GM12864 (cell line): ENCODE measurements at places on chromosomes 12 and 14.

DNA sequence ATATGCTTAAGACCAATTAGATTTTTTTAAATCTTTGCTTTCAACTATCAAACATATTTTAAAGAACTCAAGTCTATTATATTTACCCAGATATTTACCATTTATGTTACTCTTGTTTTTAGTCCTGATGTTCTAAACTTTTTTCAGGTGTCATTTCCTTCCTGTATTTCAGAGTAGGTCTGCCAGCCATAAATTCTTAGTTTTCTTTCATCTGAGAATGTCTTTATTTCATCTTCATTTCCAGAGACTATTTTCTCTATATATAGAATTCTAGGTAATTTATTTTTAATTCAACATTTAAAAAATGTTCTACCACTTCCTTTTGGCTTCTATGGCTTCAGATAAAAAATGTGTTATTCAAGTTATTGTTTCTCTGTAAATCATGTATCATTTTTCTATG is 218.2 kb upstream of the AMIGO2 start:
- DNase-seq = no peak

DNA sequence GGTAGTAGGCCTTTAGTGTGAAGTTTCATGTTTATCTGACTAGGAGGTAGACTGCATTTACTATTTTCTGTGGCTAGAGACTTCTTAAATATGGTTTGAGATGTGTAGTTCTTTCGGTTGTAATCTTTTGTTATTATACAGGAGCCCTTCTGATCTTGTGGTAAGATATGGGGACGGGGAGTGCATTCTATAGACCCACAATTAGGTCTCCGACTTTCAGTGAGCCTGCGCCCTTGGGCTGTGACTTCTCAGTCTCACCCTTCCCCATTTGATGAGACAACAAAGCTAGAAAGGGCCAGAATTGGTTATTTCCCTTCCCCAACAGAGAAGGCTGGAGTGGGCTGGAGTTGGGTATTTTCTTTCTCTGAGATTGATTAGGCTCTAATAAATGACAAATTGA is 130.0 kb downstream of the MSRB3 start:
- no peak for DNase-seq

GRCh38 chr12:45178771-45179170 is 37.1 kb upstream of the ANO6 start:
- DNase-seq = no peak

DNA sequence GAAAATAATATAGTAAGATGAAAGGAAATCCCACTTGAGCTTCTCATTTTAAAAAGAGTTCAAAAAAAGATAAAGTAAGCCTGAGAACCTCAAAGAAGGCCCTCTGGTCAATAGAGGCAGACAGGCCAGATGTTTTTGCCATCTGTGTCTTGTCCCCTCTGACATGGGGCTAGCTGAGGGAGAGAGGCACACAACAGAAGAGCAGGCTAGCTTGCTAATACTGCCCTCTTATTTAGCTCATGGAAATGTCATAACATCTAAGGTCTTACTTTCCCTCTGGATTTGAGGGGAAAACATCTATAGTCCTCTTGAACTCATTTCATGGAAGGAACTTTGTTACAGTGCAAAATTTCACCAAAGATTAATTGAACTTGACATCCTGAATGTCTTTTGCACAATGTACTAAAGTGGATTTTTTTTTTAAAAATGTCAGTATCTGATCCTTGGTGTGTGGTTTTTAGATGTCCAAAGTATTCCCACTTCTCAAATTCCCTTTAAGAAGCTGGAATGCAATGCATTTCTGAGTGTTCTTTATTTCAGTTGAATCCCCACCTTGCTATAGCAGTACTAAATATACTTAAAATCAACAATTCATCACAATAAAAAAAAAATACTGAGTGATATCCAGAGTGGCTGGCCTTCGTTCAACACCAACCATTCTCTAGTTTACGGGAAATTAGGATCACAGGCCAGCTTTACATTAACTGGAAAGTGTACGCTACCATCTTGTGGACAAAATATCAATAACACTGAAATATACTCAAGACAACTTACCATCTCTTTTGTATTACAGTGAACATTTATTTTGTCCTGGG is 176.7 kb downstream of the PAH start:
- DNase-seq = no peak

DNA sequence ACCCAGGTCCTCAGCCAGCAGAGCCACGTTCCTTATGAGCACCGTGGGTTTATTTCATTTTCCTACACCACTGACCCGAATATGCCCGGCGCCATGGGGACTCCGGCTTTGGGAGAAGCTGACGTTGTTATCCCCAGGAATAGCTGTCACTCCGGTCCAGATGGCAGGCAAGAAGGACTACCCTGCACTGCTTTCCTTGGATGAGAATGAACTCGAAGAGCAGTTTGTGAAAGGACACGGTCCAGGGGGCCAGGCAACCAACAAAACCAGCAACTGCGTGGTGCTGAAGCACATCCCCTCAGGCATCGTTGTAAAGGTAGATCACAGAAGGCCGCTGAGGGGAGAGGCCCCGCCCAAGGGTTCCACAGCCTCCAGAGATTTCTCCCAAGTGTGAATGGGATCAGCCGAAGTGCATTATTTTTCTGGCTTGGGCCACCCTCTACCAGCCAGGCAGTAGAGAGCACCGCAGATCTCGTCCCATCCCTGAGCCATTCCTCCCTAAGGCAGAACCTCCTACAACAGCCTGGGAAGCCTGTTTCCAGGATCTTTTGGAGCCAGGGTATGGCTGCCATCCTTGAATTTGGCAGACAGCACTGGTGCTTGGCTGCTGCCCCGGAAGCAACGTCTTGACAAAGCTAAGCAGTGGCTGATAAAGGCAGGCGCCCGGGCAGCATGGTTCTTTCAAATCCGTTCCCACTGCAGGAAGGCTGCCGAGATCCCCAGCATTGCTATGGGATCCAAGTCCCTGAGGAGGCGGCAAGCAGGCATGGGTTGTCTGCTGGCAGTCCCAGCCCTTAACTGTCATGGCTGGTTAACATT is 17.8 kb downstream of the CDK2AP1 start:
- no peak for DNase-seq

- no peak for DNase-seq
Measured at GRCh38 chr12:4439736-4440135, 5.9 kb downstream of the FGF6 start.

DNA sequence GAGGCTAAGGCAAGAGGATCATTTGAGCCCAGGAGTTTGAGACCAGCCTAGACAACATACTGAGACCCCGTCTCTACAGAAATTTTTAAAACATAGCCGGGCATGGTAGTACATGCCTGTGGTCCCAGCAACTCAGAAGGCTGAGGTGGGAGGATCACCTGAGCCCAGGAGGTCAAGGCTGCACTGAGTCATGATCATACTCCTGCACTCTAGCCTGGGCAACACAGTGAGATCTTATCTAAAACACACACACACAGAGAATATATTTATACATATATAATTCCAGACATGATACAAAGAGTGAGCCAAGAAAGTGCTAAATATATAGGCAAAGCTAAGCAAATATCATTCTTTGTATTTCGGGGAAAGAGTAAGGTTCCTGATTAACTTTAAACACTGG is 9.4 kb downstream of the ZFC3H1 start:
- DNase-seq = no peak

- DNase-seq = no peak
Measured at GRCh38 chr14:95402578-95402977, 82.9 kb upstream of the CLMN start.

- DNase-seq = no peak
Measured at GRCh38 chr12:19158923-19159322, 29.4 kb downstream of the PLEKHA5 start.

GRCh38 chr12:21980544-21980943 is 39.3 kb upstream of the ABCC9 start:
- DNase-seq = no peak

DNA sequence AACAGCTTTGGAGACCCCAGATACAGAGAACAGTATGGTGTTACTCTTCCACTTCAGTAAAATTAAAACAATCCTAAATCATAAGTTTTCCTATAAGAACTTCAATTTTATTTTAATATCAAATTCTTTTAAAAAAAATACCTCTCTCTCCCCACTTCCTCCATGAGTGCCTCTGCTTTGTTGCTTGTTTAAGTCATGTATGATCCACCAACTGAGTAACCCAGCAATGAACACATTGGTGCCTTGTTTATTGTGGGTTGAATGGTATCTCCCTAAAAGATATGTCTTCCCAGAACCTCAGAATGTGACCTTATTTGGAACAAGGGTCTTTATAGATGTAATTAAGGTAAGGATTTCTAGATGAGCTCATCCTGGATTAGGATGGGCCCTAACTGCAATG is 143.5 kb upstream of the EGLN3 start:
- DNase-seq = no peak

GRCh38 chr14:21647380-21647779 is 6.3 kb upstream of the OR4E2 start:
- DNase-seq = no peak

- DNase-seq = no peak
Measured at GRCh38 chr14:96748362-96748761, 48.8 kb upstream of the VRK1 start.

GRCh38 chr12:89238593-89238992 is 113.7 kb downstream of the DUSP6 start:
- DNase-seq = no peak

DNA sequence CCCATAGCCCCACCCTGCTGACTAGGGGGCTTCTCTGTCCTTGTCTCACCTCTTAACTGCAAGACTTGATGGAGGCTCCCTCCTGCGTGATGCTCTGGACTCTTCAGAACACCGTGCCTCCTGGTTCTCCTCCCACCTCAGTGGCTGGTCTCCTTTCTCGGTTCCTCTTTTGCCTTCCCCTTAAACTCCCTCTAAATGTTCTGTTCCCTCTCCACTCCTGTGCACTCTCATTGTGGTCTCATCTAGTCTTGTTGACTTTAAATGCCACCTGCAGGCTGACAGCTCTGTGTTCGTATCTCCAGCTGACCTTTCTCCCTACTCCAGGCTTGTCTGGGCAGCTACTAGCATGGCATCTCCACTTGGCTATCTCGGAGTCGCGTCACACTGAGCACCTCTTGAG is 28.3 kb downstream of the DYNC1H1 start:
- peak; percentile 73 for DNase-seq

DNA sequence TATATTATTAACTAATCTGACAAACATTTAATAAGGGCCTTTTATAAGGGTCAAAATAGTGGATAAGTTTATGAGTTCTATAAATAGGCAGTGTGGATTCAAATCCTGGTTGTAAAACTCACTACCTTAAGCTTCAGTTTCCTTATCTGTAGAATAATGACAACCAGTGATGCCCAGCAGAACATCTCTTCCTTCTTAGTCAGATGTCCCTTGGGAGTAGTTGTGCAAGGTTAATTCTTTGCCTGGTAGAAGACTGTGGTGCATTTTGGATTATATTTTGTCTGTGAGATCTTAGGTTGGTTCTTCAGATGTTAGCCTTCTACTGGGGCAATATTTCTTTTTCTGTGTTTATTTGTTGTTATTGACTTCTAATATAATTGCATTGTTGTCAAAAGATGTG is 59.5 kb downstream of the ARID2 start:
- DNase-seq = no peak

DNA sequence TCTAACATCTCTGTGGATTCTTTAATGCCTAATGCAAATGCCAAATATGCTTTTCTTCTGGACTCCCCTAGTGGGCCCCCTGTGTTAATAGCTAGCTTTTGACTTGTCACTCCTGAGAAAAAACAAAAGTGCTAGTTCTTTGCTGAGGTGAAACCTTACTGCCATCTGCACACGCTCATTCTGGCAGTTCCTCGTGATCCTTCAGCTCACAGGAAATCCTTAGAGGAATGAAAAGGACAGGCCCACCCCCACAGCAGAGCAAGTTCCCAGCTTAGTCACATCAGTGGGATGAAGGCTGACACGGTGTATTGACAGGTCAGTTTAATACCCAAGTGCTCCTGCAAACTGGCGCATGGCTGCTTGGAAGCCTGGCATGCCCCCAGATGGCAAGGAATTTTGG is 165.1 kb upstream of the ATP2B1 start:
- DNase-seq = no peak

- no peak for DNase-seq
Measured at GRCh38 chr14:92500491-92500941, 13.1 kb upstream of the RIN3 start.

- DNase-seq = no peak
Measured at GRCh38 chr12:111029732-111030131, 109.4 kb upstream of the MYL2 start.

DNA sequence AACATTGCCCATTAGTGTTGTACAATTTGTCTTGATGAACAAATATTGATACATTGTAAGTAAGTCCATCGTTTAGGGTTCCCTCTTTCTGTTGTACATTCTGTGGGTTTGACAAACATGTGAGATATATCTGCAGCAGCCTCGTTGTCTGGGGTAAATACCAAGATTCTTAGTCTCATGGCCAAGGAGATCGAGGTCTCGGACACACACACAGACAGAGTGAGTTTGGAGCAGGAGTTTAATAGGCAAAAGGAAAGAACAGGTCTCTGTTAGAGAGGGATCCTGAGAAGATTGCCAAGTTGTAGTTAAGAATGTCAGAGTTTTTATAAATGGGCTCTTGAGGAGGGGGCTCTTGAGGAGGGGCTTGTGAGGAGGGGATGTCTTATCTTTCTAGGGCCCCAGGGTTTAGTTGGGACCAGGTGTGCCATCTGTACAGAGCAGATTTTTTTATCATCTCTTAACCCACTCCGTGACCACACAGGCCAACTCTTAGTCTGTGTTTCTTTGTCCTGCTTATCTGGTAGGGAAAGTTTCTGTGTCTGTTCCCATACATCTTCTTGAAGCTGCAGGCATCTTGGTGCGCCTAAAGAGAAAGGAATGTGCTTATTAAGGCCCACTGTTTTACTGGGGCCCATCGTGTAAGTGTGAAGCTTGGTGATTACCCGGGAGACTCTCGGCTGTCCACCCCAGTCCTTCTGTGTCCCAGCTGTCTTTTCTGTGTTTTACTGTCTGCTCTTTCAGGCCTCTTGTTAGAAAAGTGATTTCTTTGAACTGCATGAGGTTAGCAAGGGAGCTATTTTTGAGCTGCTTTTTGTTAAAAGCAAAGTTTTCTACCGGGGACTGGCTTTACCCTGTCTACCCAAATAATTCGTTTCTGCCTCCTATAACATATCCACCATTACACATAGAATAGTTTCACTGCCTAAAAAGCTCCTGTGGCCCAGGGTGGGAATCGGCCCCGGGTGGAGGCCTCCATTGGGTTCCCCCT is 22.4 kb upstream of the CLEC2D start:
- no peak for DNase-seq

- DNase-seq = no peak
Measured at GRCh38 chr14:75579338-75579864, 981 bp downstream of the FLVCR2 start.

DNA sequence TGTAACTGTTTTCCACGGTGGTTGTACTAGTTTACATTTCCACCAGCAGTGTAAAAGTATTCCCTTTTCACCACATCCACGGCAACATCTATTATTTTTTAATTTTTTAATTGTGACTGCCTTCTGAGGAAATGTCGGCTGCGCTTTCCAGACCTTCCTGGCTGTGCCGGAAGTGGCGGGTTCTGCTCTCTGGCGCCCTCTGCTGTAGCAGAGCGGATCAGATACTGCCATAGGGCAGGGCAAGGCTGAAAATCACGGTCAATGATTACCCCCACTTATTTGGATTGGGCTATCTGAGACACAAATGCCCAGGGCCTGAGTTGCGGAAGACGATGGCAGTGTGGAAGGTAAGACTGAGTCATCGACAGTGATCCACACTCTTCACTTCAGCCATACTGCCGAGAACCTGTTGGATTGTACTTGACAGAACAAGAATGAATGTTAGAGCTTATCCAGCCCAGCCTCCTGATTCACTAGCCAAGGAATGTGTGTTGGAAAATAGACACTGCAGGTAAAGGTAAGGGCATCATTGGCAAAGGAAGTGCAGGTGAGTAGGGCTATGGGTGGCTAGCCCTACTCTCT is 124.2 kb downstream of the NTF3 start:
- no peak for DNase-seq
